ENCODE measurements at places on chromosomes 11 and 22. TPM values are rescaled to one million over a fixed set of nuclear protein-coding genes. Genes with fewer than 3 reads are reported as not detected.
A peak's percentile ranks its signal among the peaks of the same experiment; 100 is the strongest.

GRCh38 chr11:33866936-33867335, 24.9 kb downstream of the LMO2 start:
- no peak overlapping the region for H3K27ac ChIP-seq
- no peaks in the 10 kb centered on the region for H3K27me3 ChIP-seq
- DNase-seq = no peak
- H3K36me3 ChIP-seq = no peaks in the 10 kb centered on the region
- H3K4me1 ChIP-seq = no peaks in the 10 kb centered on the region

DNA sequence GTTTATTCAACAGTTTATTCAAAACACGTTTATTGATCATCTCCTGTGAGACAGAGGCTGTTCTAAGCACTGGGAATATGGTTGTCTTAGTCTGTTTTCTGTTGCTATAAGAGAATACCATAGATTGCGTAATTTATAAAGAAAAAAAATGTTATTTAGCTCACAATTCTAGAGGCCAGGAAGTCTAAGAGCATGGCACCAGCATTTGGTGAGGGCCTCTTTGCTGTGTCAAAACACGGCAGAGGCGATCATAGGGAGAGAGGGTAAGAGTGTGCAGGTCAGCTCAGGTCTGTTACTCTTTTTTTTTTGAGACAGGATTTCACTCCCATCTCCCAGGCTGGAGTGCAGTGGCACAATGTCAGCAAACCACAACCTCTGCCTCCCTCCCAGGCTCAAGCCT, 5.2 kb upstream of the IL17RA start:
- no peaks in the 10 kb centered on the region for H3K27me3 ChIP-seq
- H3K36me3 ChIP-seq = no peaks in the 10 kb centered on the region
- H3K27ac ChIP-seq = no peak overlapping the region
- no peak overlapping the region for H3K4me3 ChIP-seq
- peaks cover 6% of the 10 kb centered on the region for H3K4me1 ChIP-seq

DNA sequence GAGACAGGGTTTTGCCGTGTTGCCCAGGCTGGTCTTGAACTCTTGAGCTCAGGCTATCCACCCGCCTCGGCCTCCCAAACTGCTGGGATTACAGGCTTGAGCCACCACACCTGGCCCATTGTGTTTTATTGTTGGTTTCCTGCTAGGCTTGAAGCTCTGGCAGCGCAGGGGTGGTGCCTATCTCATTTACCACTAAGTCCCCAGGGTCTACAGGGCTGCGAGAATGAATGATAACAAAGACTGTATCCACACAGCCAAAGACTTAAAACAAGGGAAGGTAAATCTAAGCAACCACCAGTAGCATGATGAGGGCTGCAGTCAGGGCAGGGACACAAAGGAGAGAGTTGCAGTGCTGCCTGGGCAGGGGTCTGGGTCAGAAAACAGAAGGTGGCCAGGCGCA, 37.3 kb upstream of the XBP1 start:
- H3K4me1 ChIP-seq = no peaks in the 10 kb centered on the region
- H3K27me3 ChIP-seq = no peaks in the 10 kb centered on the region
- H3K36me3 ChIP-seq = no peaks in the 10 kb centered on the region
- no peak overlapping the region for H3K4me3 ChIP-seq

GRCh38 chr22:42271906-42272305, 1.5 kb upstream of the TCF20 start:
- no peaks in the 10 kb centered on the region for H3K27me3 ChIP-seq
- DNase-seq = no peak
- peaks cover 17% of the 10 kb centered on the region for H3K36me3 ChIP-seq
- H3K4me3 ChIP-seq = peak overlapping the region; percentile 92

DNA sequence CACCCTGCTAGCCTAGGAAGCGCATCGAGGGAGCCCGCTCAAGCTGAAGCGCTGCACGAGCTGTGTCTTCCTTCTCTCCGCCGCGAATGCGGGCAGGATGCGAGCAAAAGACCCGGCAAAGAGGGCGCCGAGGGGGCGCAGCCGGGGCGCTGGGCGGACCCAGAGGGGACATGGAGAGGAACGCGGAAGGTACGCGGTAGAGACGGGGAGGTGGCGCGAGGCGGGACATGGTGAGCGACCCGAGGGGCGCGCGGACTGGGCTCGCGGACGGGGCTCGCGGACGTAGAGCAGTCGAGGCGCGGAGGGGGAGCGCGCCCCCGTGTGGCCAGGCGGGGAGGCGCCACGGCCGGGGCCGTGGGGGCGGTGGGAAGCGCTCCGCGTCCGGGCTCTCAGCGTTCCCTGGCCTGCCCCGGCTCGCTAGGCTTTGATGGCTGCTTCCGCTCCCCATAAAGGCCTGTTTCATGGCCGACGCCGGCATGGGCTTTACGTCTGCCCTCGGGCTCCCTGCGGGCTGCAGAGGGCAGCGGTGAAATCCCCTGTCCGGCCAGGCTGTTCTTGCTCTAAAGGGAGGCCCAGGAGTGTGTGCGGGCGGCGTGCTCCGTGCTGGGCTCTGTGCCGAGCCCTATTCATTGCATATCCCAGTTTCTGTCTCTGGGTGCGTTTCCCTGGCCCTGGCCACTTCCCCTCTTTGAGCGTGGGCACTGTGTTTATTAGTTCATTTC, 31.2 kb upstream of the TRIM29 start:
- no peaks in the 10 kb centered on the region for H3K36me3 ChIP-seq
- no peaks in the 10 kb centered on the region for H3K4me1 ChIP-seq
- peak overlapping the region; percentile 70 for H3K4me3 ChIP-seq
- H3K27ac ChIP-seq = no peak overlapping the region
- DNase-seq = peak; percentile 68

DNA sequence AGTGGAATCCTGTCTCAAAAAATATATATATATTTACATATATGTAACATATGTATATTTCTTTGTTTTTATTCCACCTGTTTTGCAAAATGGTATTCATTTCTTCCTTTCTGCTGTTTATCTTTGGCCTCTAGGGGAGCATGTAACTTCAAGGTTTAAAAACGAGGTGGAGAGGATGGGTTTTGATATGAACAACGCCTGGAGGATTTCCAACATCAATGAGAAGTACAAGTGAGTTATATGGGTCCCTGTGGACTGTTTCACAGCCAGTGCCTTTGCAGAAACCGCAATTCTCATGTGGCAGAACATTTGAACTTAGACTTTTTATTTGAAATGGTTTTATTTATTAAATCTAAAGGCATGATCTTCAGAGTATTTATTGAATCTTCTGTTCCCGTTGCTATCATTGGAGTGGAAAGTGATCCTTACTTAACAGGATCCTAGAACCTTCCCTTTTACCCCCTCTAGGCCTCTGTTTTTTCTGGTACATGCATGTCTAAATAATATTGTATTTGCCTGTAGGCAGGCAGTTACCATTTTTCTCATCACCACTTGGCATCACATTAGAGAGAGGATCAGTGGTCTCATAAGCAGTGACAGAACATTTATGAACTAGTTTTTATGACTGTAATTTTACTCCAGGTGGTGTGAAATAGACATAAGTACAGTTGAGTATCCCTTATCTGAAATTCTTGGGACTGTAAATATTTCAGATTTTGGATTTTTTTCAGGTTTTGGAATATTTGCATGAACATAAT, 81.5 kb upstream of the HORMAD2 start:
- peaks cover 20% of the 10 kb centered on the region for H3K4me1 ChIP-seq
- H3K36me3 ChIP-seq = peaks cover 23% of the 10 kb centered on the region
- no peak for DNase-seq
- H3K27ac ChIP-seq = no peak overlapping the region
- no peak overlapping the region for H3K4me3 ChIP-seq
- no peaks in the 10 kb centered on the region for H3K27me3 ChIP-seq

DNA sequence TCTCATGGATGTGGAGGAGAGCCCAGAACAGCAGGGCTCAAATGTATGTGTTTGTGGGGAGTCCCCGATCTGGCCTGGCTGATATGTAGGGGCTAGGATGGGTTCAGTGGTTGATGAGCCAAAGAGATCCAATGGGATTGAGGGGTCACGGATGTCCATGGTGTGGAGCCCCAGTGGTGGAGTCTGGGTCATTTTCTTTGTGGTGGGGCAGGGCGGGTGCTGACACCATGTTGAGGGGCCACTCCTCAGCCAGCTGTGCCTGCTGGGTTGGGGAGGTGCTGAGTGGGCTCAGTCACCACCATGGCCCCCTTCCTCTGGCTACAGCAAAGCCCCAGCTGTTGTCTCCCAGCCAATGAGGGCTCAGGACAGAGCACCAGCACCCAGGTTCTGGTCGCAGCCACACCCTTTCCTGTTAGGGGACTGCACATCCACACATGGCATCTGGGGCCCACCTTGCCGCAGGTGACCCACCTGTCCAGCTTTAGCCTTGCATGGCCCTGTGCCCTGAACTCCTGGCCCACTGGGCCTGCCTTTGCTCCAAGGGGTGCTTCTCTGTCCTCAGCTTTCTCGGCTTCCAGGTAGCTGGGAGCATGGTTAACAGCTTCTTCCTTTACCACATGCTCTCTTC, 3.2 kb upstream of the GNAZ start:
- no peak overlapping the region for H3K27ac ChIP-seq
- H3K4me1 ChIP-seq = no peaks in the 10 kb centered on the region
- H3K27me3 ChIP-seq = no peaks in the 10 kb centered on the region
- no peak for DNase-seq
- no peaks in the 10 kb centered on the region for H3K36me3 ChIP-seq

DNA sequence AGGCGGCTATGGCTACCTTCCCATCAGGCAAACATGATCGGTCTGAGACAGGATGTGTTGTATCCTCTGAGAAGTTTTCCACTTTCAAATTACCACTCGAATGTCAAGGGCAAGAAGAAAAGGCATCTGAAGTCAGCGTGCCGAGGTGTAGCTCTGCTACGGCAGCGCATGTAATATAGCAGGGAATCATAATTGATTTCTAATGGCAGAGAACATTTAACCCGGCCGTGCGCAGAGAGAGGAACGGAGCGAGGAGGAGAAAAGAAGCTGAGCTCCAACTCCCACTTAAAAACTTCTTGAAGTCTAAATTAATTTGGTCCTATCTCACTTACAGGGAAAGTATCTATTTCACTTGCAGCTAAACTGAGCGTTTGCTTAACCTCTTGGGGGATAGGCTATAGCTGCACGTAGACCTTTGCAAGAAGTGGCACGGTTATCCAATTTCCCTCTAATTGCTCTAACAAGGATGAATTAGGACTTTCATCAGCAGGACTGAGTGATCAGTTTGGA, 137.3 kb upstream of the KIRREL3 start:
- no peaks in the 10 kb centered on the region for H3K27me3 ChIP-seq
- no peaks in the 10 kb centered on the region for H3K36me3 ChIP-seq
- no peak overlapping the region for H3K4me3 ChIP-seq
- no peak for DNase-seq

DNA sequence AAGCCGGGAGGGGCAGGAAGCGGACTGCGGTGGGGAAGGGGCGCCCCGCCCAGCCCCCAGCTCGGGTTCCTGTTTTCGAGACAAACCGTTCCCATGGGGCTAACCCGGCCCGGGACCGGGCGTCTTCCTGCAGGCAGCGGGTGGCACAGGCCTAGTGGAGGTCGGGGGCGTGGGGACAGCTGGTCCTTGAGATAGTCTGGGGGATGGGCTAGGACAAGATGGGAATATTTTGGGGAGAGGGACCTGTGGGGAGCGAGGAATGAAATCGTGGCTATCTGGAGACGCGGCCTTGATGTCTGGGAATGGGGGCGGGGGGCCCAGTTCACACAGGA, 1.2 kb upstream of the RASGRP2 start:
- H3K4me1 ChIP-seq = peaks cover 8% of the 10 kb centered on the region
- H3K36me3 ChIP-seq = no peaks in the 10 kb centered on the region
- no peak for DNase-seq

GRCh38 chr11:113401718-113402117, 14.1 kb downstream of the ANKK1 start:
- no peaks in the 10 kb centered on the region for H3K27me3 ChIP-seq
- no peak overlapping the region for H3K4me3 ChIP-seq
- H3K4me1 ChIP-seq = peaks cover 44% of the 10 kb centered on the region
- peak; percentile 99 for DNase-seq
- H3K27ac ChIP-seq = peak overlapping the region; percentile 39

DNA sequence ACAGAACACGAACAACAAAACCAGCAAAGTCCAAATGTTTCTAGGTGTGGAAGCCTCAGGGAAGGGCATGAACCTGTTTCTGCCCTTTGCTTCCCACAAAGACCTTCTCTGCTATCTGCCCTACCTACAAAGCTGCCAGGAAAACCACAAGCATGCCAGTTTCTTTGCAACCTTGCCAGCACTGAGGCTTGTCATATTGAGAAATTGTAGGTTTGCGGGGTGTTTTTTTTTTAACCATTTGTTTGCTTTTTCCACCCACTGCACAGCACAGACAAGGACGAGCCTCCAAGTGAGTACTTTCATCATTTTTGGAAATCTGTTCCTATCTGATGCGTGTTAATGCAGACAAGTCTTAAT, 12.8 kb downstream of the PARVG start:
- peaks cover 24% of the 10 kb centered on the region for H3K4me1 ChIP-seq
- H3K27ac ChIP-seq = no peak overlapping the region
- peak; percentile 92 for DNase-seq

- no peak overlapping the region for H3K27ac ChIP-seq
- H3K27me3 ChIP-seq = peaks cover 27% of the 10 kb centered on the region
- H3K4me3 ChIP-seq = no peak overlapping the region
- no peak for DNase-seq
Measured at GRCh38 chr11:114816791-114817190, 138.5 kb downstream of the NXPE2 start.

DNA sequence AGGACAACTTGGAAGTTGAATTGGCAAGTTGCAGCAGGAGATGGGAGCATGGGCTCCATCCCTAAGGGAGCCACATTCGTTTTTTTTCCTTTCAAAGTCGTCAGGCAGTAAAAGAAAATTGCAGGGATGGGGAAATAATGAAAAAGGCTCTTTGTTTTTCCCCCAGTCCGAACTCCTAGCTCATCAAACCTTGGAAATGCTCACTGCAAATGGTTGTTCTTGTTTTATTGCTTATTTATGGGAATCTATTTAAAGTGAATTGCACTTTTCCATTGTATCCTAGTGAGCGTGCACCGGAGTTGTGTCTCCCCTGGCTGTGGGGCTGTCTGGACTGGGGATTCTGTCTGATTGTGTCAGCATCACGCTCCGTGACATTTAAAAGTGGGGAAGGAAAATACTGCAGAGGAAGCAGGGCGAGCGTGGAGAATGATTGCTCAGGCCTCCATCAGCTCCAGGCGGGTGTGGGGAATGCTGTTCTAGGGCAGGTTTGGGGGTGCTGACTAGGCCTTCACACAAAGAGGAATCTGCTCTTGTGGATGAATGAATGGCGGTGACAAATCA, 306.4 kb downstream of the KIRREL3 start:
- H3K4me3 ChIP-seq = no peak overlapping the region
- DNase-seq = no peak
- H3K27ac ChIP-seq = no peak overlapping the region
- no peaks in the 10 kb centered on the region for H3K4me1 ChIP-seq
- peaks cover 4% of the 10 kb centered on the region for H3K36me3 ChIP-seq
- no peaks in the 10 kb centered on the region for H3K27me3 ChIP-seq

GRCh38 chr11:77370217-77370616, 68.7 kb upstream of the GDPD4 start:
- H3K4me3 ChIP-seq = no peak overlapping the region
- peaks cover 7% of the 10 kb centered on the region for H3K36me3 ChIP-seq
- no peak for DNase-seq
- no peaks in the 10 kb centered on the region for H3K27me3 ChIP-seq

Gene SYT7
- total RNA-seq = 25.2 TPM

Gene CRYBB1
- total RNA-seq = not detected

Gene AIFM3
- 1.1 TPM for total RNA-seq

Gene OR51B2
- not detected for total RNA-seq
